ENCODE measurements at places on chromosomes 1 and 21. TPM values are rescaled to one million over a fixed set of nuclear protein-coding genes. Genes with fewer than 3 reads are reported as not detected.

Gene GADD45A
- 48.8 TPM for total RNA-seq

GRCh38 chr1:205636732-205637131, 4.9 kb upstream of the ELK4 start:
- no peak for DNase-seq

DNA sequence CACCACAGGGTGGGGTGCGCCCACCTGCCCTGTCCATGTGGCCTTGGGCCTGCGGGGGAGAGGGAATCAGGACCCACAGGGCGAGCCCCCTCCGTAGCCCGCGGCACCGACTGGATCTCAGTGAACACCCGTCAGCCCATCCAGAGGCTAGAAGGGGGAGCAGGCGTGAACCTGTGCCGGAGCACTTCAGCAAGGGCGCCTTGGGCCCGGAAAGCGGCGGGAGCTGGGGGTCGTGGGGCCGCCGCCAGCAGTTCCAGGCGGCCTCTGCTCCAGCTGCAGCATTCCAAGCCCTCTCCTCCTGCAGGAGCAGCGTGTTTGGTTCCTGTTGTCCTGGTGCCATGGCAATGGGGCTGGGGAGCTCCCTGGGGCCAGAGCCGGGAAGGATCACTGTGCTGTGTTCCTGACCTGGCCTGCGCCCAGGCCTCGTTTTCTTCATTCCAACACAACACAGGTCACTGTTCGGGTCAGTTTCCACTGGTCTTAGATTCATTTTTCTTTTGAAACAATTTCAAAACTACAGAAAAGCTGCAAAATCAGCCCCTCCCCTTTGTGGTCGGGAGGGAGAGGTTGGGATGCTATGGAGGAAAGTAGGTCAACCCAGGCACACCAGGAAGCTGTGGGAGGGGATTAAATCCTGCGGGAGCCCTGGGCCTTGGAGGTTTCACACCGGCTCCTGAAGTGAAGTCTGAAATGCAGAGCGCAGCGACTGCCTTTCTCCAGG, 18.8 kb downstream of the SLX9 start:
- peak; percentile 61 for DNase-seq

Gene CFAP74
- not detected for total RNA-seq

Gene TTC4
- total RNA-seq = 31.9 TPM

DNA sequence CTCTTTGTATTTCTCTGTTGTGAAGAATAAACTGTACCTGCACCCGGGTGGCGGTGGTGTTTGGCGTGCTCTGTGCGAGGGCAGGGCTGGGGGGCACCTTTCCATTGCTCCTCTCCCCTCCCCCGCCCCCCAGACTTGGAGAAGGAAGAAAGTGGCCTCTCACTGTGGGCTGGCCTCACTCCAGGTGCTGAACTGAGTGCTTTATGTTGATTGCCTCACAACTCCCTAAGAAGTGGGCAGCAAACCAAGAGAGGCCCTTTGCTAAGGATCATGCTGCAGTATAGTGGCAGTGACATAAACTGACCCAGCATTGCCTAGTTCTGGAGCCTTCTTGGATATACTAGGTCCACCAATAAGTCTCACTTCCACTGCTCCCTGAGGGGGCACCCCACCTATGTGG, 20.2 kb downstream of the A3GALT2 start:
- peak; percentile 58 for DNase-seq

Gene ERICH3
- not detected for total RNA-seq

DNA sequence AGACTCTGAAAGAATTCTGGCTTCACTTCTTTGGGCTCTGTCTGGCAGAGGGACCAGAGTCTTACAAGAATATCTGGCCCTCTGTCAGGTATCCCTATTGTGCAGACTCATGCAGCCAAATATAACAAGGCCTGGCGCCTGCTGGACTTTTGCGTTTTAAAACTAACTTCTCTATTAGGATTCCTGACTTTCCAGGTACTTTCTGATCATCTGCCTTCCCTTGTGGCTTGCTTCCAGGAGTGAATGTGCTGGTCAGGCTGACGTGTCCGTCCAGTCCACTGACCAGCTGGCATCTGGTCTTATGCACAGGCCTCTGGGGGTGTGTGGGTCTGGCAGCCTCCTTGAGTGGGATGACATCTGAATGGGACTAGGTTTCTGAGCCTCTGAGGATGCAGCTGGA, 8.6 kb upstream of the RAB29 start:
- DNase-seq = peak; percentile 86

DNA sequence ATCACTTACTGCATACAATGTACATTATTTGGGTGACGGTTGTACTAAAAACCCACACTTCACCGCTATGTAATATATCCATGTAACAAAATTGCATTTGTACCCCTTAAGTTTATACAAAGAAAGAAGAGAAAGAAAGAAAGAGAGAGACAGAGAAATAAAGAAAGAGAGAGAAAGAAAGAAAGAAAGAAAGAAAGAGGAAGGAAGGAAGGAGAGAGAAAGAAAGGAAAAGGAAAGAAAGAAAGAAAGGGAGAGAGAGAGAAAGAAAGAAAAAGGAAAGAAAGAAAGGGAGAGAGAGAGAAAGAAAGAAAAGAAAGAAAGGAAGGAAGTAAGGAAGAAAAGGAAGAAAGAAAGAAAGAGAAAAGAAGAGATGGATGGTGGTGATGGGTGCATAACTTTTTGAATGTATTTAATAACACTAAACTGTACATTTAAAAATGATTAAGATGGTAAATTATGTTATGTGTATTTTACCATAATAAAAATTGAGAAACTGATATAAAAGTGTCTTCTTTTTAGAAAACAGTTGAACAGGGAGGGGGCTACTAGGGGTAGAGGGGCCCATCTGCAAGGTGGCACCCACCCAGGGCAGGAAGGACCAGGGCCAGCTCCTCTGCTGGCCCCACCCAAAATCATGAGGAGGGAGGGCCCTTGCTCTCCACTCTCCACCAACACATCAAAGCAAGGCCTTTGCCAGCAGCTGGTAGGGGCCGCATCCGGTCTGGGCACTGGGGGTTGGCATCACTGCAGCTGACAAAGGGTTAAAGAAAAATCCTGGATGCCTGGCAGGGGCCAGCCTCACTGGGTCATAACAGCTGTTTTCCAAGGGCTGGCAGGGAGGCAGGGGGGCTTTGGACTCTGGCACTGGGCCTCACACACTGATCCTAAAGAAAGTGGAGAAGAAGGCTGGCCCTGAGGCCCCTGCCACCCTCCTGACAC, 153.9 kb upstream of the EDN2 start:
- no peak for DNase-seq

Gene GJA9
- not detected for total RNA-seq

Gene CAPN9
- not detected for total RNA-seq

- DNase-seq = no peak
Observed at GRCh38 chr1:87279536-87279875, 49.2 kb upstream of the LMO4 start.

Gene GPR37L1
- not detected for total RNA-seq
